Activated CD4-positive, alpha-beta T cell treated with anti-CD3 and anti-CD28 coated beads, Interleukin-2, amount 50 U/mL, for 1 hour (primary cell): ENCODE measurements at places on chromosomes 11 and 22.

GRCh38 chr22:47009304-47010101, 247.1 kb downstream of the TBC1D22A start:
- no peak for DNase-seq

GRCh38 chr22:35170716-35171697, 86.3 kb upstream of the HMGXB4 start:
- DNase-seq = no peak

GRCh38 chr11:111633756-111634362, 31.6 kb downstream of the SIK2 start:
- DNase-seq = no peak

GRCh38 chr11:78038697-78039313, 15.7 kb upstream of the KCTD14 start:
- no peak for DNase-seq

GRCh38 chr22:29801153-29801552, 34.0 kb downstream of the UQCR10 start:
- no peak for DNase-seq

GRCh38 chr11:47553406-47553743, 443 bp upstream of the CELF1 start:
- no peak for DNase-seq

GRCh38 chr11:87660926-87661660, 514.1 kb downstream of the RAB38 start:
- DNase-seq = no peak

- no peak for DNase-seq
These were observed 525 bp downstream of the CSDC2 start for GRCh38 chr22:41561335-41561734.

- peak; percentile 13 for DNase-seq
These were observed 33.1 kb downstream of the DDX10 start for GRCh38 chr11:108697872-108698473.

DNA sequence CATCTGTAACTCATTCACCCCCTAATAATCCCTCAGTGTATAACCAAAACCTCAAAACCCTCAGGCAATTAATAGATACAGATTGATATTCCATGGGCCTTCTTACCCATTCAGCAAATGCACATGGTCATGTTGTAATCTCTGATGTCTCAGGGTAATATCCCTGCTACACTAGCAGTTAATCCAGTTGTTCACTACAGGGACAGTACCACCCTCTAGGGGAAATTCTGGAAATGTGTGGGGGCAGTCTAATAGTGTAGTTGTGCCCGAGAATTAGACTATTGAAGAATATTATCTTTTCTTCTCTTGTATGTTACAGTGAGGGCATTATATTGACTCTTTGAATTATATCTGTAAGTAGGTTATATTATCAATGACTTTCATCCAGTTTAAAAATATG, 175.4 kb downstream of the CWF19L2 start:
- DNase-seq = no peak

DNA sequence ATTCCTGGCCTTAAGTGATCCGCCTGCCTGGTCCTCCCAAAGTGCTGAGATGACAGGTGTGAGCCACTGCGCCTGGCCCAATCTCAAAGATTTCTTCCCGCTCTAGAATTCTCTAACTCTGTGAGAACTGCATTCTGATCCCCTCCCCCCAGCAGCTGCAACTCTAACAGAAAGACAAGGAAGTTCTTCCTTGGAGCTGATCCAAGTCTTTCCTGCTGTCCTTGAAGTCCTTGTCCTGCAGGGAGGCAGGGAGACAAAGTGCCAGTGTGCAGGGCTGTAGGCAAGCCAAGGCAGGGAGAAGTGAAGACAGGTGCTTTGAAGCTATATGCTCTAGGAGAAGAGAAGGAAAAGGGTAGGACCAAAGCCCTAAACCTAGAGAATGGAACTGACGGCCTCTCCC, 9.5 kb upstream of the GGA1 start:
- DNase-seq = no peak

- DNase-seq = no peak
These were observed 27.2 kb downstream of the OR2AT4 start for GRCh38 chr11:75069473-75069872.
